NCI-H2029 treated with DMSO at 0.1 percent for 48 hours (cell line): ENCODE measurements at places on chromosomes 16 and 17.

DNA sequence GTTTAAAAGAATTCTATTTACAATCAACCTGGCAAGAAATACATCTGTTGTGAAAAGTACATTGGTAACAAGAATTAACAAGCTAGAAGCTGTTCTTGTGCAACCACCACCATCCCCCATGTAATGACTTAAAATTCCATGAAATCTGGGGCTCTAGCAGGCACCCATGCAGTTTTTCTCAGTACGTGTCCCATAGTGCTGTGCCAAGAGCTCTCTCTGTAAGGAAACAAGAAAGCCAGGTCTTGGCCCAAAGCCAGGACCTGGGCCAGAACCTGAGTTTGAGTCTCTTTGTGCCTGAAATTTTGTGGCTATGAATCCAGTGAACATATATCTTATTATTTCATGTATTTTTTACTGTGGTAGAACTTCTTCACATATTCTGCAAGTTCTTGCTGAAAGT, 46.6 kb downstream of the NUP93 start:
- peak; percentile 3 for DNase-seq

GRCh38 chr17:29240968-29241963, 5.4 kb upstream of the CRYBA1 start:
- DNase-seq, result no peak

- DNase-seq, result no peak
These were observed 4.3 kb upstream of the SPN start for GRCh38 chr16:29658705-29659104.

- no peak for DNase-seq
These were observed 21.0 kb downstream of the PMM2 start for GRCh38 chr16:8818504-8819270.

- DNase-seq, result no peak
These were observed 4.7 kb downstream of the ZPBP2 start for GRCh38 chr17:39872751-39873150.

GRCh38 chr17:72825218-72825617, 267.3 kb downstream of the SLC39A11 start:
- no peak for DNase-seq

DNA sequence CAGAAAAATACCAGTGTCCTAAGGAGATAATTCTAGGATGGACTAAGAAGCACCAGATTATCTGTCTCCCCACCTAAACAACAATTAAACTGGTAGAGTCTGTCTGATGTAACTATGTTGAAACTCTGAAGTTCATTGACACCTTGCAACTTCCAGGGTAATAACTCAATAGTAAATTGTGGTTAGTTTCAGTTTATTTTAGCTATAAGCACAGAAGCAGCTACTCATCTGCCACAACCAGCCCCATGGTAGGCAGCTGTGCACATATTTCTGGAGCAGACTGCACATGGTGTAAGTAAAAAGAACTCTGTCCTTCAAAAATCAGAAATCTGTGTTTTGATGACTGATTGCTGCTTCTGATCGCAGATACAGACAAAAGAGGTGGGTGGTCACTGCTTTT, 852.1 kb downstream of the CDH11 start:
- no peak for DNase-seq

GRCh38 chr17:17149520-17150447, 56.3 kb downstream of the PLD6 start:
- DNase-seq, result no peak

DNA sequence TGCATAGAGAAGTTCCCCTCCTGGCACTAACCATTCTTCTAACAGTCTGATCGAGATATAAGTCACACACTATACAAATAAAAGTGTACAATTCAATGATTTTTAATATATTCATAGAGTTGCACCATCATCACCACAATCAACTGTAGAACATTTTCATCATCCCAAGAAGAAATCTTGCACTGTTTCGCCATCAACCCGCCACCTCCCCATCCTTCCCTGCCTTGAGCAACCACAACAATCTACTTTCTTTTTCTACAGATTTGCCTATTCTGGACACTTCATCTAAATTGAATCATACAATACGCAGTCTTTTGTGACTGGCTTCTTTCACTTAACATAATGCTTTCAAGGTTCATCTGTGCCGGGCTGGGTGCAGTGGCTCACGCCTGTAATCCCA, 33.0 kb upstream of the GUCY2D start:
- no peak for DNase-seq

GRCh38 chr17:4154201-4154600, 11.2 kb downstream of the CYB5D2 start:
- DNase-seq, result no peak
